PC-9 (cell line): ENCODE measurements at places on chromosomes 4 and X. TPM values are rescaled to one million over a fixed set of nuclear protein-coding genes. Genes with fewer than 3 reads are reported as not detected.

- DNase-seq, result no peak
These were observed 220.7 kb downstream of the ANTXR2 start for GRCh38 chr4:79852305-79852730.

DNA sequence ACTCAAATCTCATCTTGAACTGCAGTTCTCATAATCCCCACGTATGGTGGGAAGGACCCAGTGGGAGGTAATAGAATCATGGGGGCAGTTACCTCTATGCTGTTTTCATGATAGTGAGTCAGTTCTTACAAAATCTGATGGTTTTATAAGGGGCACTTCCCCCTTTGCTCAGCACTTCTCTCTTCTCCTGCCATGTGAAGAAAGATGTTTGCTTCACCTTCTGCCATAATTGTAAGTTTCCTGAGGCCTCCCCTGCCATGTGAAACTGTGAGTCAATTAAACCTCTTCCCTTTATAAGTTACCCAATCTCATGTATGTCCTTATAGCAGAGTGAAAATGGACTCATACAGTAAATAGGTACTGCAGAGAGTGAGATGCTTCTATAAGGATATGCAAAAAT lies 1050.6 kb upstream of the GRIA3 start:
- no peak for DNase-seq

GRCh38 chr4:33334416-33334815 lies 2614.2 kb downstream of the PCDH7 start:
- DNase-seq, result no peak

- no peak for DNase-seq
These were observed 54.1 kb downstream of the GRK4 start for GRCh38 chr4:3017504-3017903.

DNA sequence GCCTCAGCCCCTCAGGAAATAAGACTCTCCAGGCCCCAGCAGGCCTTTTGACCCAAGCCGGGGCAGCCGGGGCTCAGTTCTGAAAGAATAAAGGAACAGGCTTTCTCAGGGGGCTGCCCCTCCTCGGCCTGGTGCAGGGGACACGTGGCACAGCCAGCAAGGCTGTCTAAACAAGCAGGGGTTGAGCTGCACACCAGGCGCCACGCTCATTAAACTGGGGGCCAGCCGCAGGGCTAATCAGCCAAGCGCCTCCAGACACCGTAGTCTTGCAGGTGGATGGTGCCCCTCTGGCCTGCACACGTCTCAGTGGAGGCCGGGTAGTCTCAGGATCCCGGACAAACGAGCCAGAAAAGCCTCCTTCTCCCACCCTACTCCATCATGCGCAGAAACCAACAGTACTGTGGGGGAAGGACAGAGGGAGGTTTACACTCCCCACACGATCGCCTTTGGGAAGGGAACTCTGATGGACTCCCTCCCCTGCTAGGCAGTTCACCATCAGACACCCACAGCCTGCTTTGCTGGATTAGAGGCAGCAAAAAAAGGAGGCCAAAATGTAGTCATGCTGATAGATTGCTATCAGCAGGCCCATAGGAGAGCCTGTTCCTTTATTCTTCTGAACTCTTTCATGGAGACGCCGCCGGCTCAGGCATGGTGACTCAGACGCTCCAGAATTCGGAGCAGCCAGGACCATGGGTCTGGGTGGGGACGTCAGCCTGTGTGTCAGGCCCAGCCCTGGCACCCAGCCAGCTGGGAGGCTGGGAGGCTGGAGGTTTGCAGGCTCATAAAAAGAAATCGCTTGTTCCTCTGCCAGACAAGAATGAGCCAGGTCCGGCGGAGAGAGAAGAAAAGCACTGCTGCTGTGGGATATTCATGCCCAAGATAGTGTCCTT lies 342.4 kb downstream of the BCOR start:
- no peak for DNase-seq

- DNase-seq, result no peak
These were observed 40.9 kb upstream of the PRDM8 start for GRCh38 chr4:80156410-80156809.

- no peak for DNase-seq
These were observed 103.4 kb upstream of the HS3ST1 start for GRCh38 chr4:11532138-11532537.

GRCh38 chrX:11261260-11261659 lies 32.0 kb upstream of the AMELX start:
- DNase-seq, result no peak

DNA sequence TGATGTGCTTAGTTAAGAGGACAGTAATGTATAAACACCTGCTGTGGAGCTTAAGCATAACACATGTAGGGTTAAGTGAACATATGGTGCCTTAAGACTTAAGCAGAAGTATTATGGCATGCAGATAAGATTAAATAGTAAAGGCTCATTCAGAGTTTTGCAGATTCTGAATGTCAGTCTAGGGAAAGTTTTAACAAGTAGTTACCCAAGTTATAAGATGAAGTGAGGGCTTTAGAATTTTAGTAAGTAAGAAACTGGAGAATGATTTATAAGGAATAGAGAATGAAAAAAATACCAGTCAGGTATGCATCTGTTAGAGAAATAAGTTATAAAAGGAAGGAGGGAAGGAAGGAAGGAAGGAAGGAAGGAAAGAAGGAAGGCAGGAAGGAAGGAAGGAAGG lies 902.1 kb downstream of the TRAM1L1 start:
- DNase-seq, result no peak

- DNase-seq, result no peak
These were observed 102.6 kb upstream of the C1GALT1C1 start for GRCh38 chrX:120732461-120732860.

DNA sequence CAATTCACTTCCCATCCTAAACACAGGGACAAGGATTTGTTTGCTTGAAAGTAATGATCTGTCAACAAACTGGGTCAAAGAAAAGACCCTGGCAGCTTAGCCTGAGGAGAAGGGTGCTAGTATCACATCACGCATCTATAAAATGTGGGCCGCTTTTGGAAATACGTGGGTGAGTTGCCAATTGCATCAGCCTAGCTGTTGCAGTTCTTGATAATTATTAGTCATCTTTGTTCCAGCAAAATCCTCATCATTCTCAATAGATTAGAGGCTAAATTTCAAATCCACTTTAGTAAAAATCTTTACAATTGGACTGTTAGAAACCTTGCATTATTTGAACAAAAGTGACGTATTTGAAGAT lies 33.6 kb upstream of the TAPT1 start:
- DNase-seq, result no peak

DNA sequence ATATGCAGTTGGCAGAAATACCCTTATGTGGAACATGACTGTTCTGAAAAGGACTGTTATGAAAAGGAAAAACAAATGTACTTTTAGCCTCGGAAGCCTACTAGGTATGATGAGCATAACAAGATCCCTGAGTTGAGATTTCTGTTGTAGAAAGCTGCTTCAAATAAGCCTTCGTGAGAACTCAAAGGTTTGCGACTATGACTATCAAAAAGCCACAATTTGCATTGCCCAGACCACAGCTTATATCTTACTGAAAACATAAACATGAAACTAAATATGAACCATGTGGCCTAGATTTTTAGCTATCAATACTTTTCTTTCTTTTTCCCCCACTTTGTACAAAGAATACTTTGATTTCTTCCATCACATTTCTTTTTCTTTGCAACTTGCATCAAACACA lies 398.2 kb upstream of the LCORL start:
- DNase-seq, result no peak

DNA sequence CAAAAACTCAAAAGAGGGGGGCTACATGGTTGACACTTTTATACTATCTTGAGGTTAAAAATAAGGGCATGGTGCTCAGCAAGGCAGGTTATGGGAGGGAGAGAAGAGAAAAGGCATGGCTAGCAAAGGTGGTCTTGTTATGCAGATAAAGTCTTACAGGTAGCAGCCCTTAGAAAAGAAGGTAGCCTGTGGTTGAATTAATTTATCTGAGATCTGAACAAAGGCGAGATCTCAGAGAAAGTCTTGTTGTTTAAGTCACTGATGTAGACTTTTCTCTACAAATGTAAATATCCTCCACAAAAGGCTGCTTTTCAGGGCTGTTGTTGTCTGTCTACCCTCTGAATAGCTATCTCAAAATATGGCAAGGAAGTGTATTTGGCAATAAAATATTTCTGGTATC lies 1250.4 kb downstream of the PCDH18 start:
- DNase-seq, result no peak

DNA sequence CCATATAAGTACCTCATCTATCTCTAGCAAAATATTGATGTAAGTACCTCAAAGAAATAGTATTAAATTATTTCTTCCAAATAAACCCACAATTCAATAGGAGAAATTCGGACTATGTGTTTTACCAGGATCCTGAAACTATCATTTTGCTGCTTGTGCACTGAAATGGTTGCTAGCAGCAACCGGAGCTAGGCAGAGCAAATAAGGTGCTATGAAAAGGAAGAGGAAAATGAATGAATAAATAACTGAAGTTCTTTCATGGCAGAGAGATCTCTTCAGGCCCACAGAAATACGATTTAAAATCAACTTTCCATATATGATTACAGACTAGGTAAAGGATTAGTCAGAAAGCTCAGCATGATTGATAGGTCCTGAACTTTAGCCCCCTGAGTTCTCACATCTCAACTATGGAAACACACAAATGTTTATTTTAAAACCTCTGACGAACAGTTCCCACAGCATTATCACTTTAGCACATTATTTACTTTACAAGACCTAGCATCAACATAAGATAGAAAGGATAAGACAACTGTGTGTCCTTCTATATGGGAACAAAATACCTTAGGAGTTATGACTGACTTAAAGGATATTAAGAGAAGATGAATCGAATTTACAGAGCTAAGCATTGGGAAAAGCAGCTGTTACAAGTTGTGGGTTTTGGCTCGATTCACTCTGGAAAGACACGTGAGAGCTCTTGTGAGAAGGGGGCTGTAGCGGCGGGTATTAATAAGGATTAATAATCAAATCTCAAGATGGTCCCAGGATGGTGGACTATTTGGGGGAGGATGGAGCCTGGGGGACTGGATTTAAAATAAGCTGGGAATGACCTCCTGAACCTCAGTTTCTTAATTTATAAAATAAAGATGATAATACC lies 104.3 kb downstream of the CORIN start:
- DNase-seq, result no peak

DNA sequence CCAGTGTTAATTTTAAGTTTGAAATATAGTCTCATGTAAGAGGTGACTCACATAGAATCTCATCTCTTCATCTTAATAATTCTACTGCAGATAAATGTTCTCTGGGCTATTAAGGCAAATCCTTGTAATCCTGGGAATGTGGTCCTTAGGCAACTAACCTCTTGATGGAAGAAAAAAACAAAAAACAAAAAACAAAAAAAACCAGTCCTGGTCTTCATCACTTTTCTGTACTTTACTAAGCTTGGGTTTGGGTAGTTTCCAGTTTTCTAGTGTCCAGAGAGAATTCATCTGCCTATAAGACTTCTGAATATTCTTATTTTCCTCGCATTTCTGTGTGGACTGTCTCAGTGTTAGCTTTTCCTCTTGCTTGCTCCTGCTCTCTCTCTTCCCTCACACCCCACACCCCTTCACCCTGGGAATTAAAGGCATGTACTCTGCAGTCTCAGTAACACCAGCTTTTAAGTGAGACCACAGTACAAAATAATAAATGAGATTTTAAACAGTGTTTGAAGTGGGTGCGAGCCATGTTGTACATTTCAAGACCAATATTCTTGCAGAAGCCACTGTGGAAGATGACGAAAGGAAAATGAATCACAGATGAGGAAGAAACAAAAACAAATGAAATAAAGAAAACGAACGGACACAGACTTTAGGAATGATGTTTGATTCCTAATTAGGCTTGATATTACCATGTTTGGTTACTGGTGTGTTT lies 51.7 kb downstream of the HAND2 start:
- DNase-seq, result no peak

DNA sequence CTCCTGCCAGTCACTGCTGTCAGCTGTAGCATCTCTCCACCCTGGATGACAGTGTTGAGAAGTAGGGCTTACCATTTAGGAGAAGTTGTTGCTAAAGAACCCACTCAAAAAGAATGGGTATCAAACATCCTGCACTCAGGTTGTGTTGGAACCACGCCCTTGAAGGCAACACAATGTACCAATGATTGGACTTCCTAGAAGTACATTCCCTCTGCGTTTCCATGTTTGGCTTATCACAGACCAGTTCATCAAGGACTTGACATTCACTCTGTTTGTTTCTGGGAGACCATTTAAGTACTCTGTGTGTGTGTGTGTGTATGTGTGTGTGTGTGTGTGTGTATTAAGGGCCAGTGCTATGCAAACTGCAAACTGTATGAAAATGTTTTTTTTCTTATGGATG lies 200.6 kb upstream of the GATB start:
- no peak for DNase-seq

DNA sequence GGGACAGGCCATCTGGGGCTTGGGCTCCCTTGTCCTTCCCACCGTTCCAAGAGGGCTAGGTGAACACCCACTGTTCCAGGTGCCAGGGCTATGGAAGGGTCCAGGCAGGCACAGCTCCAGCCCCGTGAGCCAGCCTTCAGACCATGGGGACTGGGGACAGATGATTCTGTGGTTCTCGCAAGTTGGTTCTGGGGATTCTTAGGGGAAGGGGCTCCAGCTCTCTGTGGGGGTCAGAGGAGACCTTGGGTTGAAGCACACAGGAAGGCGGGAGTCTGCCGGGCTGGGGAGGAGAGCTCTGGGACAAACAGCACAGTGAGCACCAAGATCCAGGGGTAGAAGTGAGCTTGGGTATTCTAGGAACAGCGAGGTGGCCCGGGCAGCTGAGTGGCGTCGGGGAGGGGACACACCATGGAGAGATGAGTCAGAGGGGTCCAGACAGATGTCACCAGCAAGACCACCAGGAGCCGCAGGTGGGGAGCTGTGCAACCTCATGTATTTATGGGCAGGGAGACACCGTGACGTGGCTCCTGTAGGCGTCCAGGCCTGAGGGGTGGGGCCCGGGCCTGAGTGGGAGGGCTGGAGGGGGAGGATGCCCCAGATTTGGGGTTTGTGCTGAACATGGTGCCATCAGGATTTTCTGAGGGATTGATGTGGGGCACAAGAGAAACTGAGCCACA lies 48.8 kb upstream of the HMX1 start:
- DNase-seq, result no peak

DNA sequence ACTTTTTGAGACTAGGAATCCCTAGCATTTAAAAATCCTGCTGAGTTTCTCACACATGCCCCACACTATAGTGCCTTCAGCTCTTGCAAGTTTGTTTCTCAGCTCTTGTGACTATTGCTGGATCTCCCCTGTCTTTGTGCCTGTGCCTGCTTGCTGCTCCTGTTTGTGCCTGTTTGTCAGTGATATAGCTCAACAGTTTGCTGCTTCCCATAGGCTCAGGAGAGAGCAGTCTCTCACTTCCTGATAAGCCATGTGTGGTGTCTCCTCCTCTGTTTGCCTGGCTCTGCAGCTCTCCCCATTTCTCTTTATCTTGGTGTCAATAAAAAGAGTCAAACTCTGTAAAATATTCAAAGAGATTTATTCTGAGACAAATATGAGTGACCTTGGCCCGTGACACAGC lies 259.8 kb upstream of the CLNK start:
- no peak for DNase-seq

FDCSP gene
- not detected in 2 replicates for total RNA-seq

GLRA2 gene
- total RNA-seq, result not detected in 2 replicates

DOK7 gene
- total RNA-seq, result 7.1 and 7.6 TPM in 2 replicates

CLIC2 gene
- total RNA-seq, result 0.17 and 0.33 TPM in 2 replicates

MAOB gene
- total RNA-seq, result 0.55 and 0.74 TPM in 2 replicates

NUDT11 gene
- not detected in 2 replicates for total RNA-seq

NUDT10 gene
- total RNA-seq, result not detected in 2 replicates

CEP135 gene
- total RNA-seq, result 7.3 and 8.8 TPM in 2 replicates
